Activated T-helper 1 cell treated with anti-CD3 and anti-CD28 coated beads, Interleukin-2, amount 50 U/mL, for 16 hours (primary cell): ENCODE measurements at places on chromosomes 1 and 21.

GRCh38 chr1:41728403-41729202 lies 190.1 kb downstream of the HIVEP3 start:
- DNase-seq: no peak

DNA sequence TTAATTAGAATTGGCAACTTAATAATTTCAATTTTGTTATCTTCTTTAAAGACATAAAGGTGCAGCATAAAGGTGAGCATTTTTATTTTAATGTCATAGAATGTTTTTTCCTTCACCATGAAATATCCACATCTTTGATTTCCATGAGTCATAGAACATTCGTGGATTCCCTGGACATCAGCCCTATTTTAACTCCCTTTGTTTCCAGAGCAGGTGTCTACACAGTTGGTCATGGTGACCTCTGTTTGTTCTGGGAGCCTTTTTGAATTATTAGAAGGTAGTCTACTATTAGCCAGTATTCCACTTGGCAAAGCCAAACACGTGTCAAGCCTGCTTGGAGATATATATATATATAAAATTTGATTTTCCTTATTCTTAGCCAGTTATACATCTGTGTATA lies 572.9 kb downstream of the LTN1 start:
- DNase-seq: no peak

GRCh38 chr1:153936011-153936802 lies 10.3 kb downstream of the DENND4B start:
- DNase-seq: no peak

DNA sequence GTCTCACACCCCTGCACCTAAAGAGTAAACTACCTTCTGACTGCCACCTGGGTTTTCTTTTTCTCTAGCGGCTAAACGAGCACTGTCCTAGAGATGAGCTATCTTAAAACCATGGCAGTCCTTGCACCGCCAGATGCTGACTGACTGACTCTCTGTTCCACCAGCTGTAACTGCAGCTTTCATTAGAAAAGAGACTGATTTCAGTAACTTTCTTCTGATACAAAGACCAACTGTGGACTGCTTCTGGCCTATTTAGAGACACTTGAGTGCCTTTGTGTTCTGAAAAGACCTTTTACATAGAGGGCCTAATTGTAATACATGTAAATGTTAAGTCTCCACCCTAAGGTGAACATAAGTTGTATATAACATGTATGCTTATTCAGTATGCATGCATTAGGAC lies 152.5 kb downstream of the DISC1 start:
- no peak for DNase-seq

- no peak for DNase-seq
Observed at GRCh38 chr1:234529950-234530237, 50.9 kb upstream of the TARBP1 start.

DNA sequence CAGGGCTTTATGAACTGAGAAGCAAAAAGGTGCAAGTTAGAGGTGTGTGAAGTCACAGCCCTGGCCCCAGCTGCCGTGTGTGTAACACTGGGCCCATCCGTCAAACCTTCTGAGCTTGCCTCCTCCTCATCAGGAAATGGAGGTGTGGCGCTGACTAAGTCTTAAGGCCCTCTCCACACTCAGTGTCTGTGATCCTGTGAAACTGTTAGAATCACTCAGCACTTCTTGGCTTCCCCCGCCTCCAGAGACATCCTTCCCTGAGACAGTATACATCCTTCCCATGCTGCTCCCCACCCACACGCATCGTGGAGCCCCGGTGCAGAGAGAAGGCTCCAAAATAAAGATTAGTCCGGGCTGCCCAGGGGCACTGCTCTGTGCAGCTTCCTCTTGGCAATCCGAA lies 33.3 kb downstream of the LRP8 start:
- DNase-seq: peak; percentile 3

DNA sequence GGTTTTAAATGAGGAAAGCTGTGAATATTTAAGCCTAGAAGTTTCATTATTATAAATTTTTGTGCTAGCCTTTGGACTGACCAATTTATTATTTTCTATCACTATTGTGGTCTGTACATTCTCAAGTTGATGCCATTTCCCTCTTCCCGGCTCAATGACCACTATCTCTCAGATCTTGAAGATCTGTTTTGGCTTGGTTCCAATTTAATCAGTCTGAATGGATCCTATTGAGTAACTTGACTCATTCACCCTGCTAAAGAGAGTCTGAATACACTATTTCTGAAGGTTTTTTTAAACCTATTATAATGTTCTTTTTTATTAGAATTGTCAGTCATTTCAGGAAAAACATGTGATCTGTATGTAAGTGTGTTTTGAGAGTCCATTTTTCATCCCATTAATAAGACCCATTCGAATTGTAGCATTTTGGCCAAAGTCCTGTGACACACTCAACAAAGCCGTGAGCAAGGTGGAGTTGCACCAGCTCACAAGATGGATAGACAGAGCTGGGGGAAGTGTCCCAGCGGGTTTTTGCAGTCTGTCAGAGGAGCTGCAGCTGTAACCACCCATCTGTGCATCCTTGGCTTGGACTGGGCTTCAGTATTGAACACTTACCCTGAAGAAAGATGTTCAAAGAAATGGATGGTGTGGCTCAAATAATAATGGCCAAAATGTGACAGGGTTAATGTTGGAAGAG lies 145.6 kb downstream of the NFIA start:
- DNase-seq: no peak

GRCh38 chr21:18869104-18869503 lies 465.5 kb upstream of the TMPRSS15 start:
- DNase-seq: no peak

DNA sequence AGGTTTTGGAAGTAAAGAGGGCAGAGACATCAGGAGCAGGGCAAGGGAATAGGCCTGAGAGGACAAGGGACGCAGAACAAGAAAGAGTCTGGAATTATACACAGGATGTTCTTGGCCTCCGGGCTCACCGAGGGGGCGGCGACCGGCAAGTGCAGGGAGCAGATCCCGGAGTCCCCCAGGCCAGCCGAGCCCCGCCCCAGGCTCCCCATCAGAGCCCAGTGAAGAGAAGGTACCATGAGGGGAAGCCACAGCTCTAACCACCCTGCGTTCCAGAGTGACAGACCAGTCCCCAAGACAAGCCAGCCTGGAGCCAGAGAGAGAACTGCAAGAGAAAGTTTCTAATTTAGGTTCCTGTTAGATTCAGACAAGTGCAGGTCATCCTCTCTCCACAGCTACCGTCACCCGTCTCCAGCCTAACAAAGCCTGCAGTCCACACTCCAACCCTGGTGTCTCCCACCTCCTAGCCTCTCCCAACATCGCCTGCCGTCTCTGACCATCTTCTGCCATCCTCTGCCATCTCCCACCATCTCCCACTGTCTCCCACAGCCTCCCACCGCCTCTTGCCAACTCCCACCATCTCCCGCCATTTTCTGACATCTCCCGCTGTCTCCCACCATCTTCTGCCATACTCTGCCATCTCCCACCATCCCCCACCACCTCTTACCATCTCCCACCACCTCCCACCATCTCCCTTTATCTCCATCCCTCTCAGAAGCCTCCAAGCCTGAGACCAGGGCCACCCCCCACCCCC lies 42.5 kb downstream of the CAPN2 start:
- no peak for DNase-seq

DNA sequence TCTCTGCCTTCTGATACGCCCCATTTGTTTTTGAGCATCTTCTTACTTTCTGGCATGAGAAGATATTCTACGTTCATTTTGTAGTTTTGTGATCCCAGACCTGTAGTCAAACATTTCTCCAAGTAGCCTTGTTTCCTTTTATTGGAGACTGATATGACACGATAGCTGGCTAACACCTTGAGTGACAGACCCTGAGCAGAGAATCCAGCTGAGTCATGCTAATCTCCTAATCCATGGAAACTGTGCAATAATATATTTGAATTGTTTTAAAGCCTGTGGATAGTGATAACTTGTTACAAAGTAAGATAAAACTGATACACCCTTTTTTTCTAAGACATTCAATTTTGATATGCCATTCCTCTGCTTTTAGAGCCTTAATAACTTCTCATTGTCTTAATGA lies 1.2 kb upstream of the IFI44L start:
- DNase-seq: no peak

DNA sequence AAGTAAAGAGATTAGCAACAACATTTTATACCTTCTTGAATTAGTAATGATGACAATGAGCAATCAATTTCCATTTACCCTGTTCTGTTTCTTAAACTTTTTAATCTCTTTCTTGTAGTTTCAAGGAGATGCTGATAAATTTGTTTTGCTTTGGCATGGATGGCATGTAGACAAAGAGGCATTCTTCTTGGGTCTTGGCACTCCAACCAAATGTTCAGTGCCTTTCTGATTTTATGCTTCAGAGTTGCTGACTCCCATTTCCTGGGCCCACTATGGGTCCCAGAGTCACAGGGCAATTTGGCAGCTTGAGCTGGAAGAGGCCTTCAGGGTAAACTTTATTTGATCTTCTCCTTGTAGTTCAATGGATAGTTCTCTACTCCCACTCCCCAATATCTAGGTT lies 42.1 kb upstream of the OSBPL9 start:
- DNase-seq: no peak

DNA sequence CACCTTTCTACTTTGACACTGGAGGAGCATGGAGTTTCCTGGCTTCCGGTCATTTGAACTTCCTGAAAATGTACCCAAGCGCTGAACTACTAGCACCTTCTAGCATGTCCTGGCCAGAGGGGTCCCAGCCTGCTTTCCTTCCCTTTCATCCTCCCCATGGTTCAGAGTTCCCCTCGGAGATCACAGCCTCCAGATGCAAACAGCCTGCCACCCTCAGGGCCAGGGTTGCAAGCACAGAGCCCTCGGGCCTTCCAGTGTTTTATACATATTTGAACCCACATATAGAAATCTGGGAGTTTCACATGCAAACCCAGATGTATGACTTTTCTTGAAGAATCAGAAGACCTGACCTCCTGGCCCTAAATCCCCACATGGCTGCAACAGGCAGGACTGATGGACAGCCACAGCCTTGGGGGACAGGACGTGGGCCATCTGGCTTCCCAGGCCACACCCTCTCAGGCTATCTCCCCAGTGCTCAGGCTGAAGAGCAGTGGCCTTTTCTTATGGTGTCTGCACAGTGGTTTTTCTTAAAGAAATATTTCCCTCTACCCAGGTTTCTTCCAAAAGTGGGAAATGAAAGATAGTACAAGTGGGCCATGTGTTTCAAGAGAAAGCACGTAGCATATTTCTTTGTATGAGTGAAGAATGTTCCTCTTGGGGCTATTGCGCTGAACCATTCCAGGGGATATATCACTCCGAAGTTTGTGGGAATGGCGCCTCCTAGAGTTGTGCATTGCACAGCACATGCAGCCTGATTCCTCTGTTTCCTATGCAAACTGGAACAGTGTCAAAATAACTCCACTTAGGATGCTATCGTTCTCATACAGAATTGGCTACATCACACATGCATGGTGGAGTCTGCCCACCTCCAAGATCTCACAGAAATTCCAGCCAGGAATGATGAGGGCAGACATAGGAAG lies 232.0 kb upstream of the VAMP3 start:
- DNase-seq: no peak

- no peak for DNase-seq
Observed at GRCh38 chr1:168861421-168862004, 132.5 kb upstream of the DPT start.

- no peak for DNase-seq
Observed at GRCh38 chr1:910311-910880, 13.3 kb upstream of the SAMD11 start.

- no peak for DNase-seq
Observed at GRCh38 chr1:178774263-178774662, 49.2 kb downstream of the RALGPS2 start.

DNA sequence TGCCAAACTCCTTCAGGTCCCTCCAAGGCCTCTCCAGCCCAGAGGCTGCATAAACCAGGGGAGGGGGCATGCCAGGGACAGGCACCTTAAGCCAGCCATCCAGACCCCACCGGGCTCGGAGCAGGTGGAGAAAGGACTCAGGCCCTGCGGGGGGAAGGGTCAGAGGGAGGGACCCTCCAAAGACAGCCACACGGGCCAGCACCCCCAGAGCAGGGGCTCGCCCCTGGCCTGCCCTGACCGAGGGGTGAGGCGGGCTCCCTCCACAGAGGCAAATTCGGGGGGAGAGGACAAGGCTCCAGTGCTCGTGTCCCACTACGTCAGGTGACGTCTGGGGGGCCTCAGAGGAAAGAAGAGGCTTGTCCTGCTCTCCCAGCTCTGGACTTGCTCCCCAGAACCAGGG lies 8.2 kb downstream of the MEGF6 start:
- DNase-seq: no peak

- peak; percentile 56 for DNase-seq
Observed at GRCh38 chr1:161098210-161099068, at the start of gene KLHDC9. KLHDC9 (plus strand) TSS chr1:161098361; CDS start chr1:161098536, 175 bp downstream.

DNA sequence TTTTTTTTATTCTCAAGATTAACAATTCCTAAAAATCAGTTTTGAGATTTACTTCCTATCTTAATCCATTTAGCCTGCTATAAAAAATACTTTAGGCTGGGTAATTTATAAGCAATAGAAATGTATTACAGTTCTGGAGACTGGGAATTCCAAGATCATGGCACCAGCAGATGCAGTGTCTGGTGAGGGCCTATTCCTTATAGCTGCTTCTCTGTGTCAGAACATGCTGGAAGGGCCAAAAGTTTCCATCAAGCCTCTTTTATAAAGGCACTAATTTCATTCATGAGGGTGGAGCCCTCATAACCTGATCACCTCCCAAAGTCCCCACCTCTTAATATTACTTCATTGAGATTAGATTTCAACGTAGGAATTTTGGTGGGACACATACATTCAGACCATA lies 41.7 kb downstream of the RNF2 start:
- DNase-seq: no peak

DNA sequence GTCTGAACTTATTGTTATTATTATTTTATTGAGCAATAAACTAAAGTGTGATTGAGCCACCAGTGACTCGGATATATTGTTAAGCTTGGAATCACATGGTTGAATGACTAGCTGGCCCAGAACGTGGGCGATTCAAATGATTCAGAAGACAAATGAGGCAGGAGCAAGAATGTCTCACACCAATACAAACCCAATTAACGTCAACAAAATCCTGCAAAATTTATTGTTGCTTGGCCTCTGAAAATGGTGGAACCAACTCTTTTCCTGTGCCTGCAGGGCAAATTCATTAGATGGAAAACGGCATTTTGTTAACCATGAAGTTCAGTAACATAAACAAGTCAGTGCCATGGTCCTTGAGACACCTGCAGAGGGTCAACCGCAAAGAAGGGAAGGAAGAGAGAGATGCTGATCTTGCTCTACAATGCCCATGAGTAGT lies 482.0 kb downstream of the SETD4 start:
- no peak for DNase-seq

- no peak for DNase-seq
Observed at GRCh38 chr1:36625253-36625934, 142.7 kb upstream of the CSF3R start.

GRCh38 chr21:34197561-34197960 lies 124.2 kb downstream of the MRPS6 start:
- no peak for DNase-seq

DNA sequence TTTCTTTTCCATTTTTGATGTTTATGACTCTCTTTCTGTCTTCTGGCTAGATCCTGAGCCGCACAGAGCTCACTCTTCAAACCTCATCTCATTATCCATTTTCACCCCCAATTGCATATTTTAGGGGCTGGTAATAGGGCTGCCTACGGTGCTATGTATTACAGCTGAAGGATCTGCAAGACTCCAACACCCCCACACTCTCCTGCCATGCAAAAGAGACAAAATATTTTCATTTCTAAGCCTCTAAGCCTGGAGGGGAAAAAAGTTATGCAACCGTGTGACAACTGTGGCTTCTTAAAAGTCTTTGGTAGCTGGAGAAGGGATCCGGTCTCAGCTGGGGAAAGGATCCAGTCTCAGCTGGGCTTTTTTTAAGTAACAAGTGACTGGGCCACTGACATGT lies 311.6 kb downstream of the NPHP4 start:
- no peak for DNase-seq

- DNase-seq: no peak
Observed at GRCh38 chr1:40901886-40902852, 40.0 kb upstream of the CITED4 start.
